Pancreas (tissue), 10 donors: ENCODE measurements at places on chromosomes 1 and 21. TPM values are rescaled to one million over a fixed set of nuclear protein-coding genes. Genes with fewer than 3 reads are reported as not detected.

KRTAP19-8 gene
- not detected for polyA plus RNA-seq

TENT5C gene
- polyA plus RNA-seq: 6.7 TPM

CXADR gene
- 5.1 TPM for polyA plus RNA-seq

ZSCAN20 gene
- polyA plus RNA-seq: 0.68 TPM

NBPF11 gene
- 7.4 TPM for polyA plus RNA-seq

APCS gene
- polyA plus RNA-seq: 10.5 TPM

OR2AK2 gene
- polyA plus RNA-seq: not detected

PTGFRN gene
- 14.7 TPM for polyA plus RNA-seq

CAPN2 gene
- polyA plus RNA-seq: 59.0 TPM
